Activated CD4-positive, alpha-beta T cell treated with anti-CD3 and anti-CD28 coated beads for 24 hours (primary cell): ENCODE measurements at places on chromosomes 16 and 17.
A peak's percentile ranks its signal among the peaks of the same experiment; 100 is the strongest.

GRCh38 chr16:48903039-48903438 lies 293.1 kb upstream of the N4BP1 start:
- DNase-seq = no peak

DNA sequence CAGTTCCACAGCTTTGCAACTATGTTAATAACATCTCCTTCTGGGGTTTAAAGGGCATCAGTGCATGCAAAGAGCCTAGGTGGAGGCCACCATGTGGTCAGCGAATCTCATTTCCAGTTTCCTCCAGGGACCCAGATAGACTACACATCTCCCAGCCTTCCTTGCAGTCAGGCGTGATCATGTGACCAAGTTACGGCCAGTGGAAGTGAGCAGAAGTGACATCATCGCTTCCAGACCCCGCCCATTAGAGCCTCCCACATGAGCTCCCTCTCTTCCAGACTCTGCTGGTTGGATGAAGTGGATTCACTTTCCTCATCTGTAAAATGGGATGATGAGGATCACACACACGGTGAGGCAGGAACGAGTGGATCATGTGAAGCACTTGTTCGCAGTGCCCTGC lies 27.4 kb upstream of the KDM8 start:
- DNase-seq = no peak

DNA sequence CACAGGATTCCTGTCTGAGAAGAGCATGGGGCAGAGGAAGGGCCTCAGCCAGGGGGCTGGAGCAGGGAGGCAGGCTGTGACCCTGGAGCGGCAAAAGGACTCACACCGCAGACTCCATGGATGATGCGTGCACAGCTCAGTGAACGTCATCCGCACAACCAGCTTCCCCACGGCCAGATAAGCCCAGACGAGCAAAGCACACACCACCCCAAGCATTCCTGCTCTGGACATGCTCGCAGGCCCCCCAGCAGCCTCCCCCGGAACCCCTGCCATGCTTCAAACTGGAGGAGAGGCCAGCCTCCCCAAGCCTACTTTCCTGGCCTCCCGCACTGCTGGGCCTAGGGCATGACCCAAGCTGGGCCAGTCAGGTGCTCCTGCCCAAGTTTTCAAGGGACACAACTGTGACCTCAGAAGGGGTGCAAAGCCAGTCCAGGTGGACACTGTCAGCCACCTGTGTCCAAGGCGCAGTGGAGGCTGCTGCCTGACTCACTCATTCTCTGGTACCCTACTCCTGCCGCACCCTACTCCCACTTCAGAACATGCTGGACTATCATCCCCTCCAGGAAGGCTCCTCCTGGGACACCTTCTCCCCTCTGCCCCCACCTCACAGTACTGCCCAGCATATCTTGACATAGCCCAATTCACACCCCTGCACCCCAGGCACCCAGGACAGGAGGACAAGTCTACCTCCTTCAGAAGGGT lies 4.8 kb downstream of the BCAR1 start:
- no peak for DNase-seq

- no peak for DNase-seq
These were observed 183.6 kb upstream of the CDH11 start for GRCh38 chr16:65305266-65305959.

DNA sequence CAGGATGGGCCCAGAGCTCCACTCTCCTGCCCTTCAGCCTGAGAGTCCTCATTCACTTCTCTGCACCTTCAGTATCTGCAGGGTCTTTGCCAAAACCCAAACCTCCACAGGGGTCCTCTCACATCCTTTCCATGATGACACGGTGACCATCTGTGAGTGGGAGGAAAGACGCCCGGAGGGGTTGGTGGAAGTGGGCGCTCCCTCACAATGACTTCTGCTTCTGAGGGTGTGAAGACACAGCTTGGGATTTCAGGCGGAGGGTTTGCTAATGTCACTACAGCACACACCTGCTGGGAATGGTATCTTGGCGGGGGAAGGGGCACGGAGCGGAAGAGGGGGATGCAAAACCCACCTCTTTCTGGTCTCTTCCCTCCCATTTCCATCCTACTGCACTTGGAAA lies 115.1 kb upstream of the SDK2 start:
- no peak for DNase-seq

DNA sequence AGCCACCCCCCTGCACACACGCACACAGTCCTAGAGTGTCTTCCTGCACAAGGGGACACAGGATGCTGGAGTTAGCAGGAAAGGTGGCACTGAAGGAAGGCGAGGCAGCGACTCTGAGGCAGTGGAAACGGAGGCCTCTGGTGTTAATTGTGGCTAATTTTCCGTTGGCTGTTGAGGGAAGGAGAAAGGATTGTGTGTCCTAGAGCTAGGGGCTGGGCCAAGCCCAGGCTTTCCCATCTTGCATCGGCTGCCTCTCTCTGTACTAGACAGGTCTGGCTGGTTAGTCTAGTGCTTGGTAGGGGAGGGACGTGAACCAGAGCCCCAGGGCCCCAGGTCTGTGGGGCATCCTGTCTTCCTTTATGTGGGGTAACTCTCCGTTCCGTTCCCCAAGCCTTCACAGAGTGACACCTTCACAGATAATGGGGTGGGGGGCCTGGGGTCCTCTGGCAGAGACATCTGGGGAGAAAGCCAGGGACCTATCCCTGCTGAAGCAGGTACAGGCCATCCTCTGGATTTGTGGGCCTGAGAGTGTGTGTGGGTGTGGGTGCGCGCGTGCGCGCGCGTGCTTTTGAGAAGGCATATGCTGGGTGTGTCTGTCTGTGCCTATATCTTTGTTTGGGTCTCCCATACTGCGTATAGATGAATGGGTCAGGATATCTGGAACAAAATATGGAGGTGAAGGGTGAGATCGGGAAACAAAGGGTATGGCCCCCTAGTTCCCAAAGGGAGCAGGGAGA lies at the start of gene CHD3:
Gene CHD3, plus strand, starts transcription at position 606 of the 737 bp plus-strand sequence. CDS start 212 bp downstream, outside the sequence.
- peak; percentile 54 for DNase-seq

DNA sequence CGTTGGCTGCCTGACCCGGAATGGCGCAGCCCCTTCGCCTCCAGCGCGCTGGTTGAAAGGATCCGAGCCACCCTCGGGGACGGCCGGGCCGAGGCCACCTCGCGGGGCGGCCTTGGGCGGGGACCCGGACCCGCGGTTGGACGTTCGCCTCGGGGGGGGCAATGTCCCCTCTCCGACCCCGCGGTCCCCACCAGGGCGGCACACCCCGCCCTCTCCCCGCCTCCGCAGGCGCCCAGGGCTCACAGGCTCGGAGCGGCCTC lies 1.0 kb upstream of the SOX8 start:
- DNase-seq = no peak

DNA sequence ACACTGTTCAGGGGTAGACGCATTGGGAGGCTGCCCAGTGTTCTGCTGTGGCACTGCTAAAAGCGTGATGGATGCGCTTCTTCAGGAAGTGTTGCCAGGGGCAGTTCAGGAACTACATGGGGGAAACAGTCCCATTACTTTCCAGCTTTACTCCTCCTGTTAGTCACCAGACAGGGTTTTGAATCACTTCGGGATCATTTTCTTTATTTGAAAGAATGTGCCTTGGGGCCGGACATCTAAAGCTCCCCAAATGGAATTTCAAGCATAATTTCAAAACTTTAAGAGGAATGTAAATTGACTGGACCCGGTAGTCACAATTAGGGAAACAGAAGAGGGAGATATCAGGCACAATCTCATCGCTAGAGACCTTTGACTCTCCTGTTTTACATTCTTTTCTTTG lies 1.3 kb upstream of the KRTAP2-1 start:
- no peak for DNase-seq

DNA sequence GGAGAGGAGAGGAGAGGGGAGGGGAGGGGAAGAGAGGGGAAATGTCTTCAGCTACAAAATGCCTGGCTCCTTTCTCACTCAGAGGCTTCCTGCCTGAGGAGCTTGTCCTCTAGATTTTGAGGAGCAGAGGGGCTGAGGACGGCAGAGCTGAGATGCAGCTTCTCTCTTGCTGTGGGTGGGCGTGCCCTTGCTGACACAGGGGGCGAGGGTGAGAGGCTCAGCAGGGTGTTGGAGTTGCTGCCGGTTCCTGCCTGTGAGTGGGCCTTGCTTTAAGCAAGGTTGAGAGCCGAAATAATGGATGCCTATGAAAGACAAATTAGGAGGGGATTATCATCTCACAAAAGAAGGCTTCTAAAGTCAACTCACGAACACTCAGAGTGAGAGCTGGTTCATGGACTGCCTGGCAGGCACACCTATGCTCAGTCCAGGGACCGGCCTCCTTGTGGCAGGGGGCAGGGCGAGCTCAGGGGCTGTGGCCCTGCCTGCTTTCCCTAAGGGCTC lies 215.6 kb downstream of the MSI2 start:
- DNase-seq = no peak

GRCh38 chr16:55203570-55203969 lies 120.4 kb upstream of the IRX6 start:
- no peak for DNase-seq

DNA sequence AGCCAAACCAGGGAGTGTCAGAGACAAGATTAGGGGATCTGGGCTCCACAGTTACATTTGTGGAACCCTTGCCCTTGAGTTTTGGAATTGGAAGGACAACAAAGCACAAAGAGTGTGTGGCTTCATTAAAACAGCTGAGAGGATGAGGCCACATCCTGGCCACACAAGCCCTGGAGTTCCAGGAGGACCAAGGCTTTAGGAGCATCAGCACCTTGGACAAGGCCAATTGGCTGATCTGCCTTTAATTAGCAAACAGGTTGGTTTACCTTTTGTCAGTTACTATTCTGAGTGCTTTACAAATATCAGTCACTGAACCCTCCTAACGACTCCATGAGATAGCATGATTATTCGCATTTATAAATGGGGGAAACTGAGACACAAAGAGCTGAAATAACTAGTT lies 54.7 kb downstream of the SLC6A2 start:
- DNase-seq = no peak

GRCh38 chr16:66717112-66717675 lies 20.7 kb upstream of the CMTM4 start:
- no peak for DNase-seq

DNA sequence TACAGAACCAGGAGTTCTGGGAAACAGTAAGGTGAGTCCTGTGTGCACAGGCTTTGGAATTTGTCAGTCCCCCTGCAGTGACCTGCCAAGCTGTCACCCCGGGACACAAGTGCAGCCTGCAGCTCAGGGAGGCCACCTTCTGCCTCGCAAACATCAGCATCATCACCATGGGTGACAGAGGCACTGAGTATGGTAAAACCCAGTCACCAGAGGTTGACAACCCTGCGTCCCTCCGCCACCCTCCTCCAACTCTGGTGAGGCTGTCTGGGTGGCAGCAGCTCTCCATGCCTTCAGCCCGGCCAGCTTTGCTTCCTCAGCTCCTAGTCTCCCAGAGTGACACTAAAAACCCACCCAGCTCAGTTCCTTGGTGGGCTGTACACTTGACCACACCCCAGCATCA lies 221.0 kb downstream of the CPPED1 start:
- no peak for DNase-seq

DNA sequence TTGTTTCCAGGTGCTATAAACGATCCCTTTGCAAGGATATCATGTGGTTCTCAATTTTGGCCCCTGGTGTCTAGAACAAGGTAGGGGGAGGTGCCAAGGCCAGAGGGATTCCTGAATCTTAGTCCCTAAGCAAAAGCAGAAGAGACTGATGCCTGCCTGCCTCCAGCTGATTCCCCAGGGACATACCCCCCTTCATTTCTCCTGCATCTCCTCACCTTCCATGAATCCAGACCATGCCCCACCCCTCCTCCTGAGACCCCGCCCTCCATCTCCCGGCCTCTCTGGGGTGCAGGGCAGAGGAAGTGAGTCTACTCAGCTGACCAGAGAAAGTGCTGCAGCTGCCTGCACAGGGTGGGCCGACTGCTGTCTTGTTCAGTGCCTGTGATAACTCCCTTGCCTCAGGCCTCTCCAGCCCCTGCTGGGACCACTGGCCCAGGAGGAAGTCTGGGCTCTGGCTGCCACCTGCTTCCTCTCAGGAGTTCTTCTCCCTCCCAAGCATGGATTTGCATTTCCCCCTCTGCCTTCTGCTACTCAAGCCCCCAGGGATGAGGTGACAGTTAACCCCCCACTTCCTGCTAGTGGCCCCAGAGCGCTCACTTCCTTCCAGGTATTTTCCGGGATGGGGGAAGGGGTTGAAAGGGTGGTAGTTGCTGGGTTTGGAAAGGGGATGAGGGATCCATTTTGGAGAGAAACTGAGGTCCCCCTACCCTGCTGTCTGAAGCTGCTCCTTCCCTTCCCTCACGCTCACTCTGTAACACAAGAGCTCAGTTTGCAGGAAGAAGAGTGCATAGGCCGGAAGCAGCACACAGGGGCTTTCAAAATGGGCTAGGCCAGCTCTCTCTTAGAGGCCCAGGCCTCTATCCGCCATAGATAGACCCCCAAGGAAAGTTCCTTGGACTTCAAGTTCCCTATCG lies 10.5 kb upstream of the TSPOAP1 start:
- peak; percentile 85 for DNase-seq

DNA sequence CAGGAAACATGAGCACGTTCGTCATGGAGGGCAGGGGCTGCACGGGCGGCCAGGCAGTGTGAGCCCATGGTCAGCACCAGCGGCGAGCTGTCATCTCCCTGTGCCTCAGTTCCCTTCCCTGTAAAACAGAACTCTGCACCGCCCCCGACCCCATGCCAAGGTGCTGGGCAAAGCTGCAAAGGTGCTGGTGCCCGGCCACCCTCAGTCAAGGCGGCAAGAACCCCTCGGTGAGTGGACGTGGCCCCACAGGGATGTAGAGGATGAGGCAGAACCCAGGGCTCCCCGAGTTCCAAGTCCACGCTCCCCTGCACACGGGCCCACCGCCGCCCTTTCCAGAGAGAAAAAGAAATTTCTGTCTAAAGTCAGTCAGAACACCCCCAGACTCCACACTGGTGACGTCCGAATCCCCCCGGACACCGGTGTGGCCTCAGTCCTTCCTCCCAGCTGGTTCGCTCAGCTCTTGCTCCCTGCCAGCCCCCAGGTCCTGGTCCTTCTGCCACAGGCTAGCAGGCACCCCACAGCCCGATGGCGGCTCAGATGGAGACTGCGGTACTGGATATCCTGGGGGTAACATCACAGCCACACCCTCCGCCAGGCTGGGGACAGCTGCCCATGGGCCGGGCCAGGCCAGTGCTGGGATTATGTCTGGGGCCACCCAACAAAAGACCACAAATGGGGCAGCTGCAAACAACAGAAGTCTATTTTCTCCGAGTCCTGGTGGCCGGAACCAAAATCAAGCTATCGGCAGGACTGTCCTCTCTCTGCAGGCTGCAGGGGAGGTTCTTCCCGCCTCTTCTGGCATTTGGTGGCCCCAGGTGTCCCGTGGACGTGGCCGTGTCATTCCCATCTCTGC lies 14.4 kb upstream of the BAHCC1 start:
- no peak for DNase-seq

- no peak for DNase-seq
These were observed 678 bp downstream of the CDR2L start for GRCh38 chr17:74987909-74988711.

GRCh38 chr17:65324611-65325342 lies 187.6 kb downstream of the RGS9 start:
- DNase-seq = no peak
